Natural killer cell (primary cell): ENCODE measurements at places on chromosomes 6 and 20.

GRCh38 chr20:56685879-56686278 lies 56.8 kb downstream of the TFAP2C start:
- no peak for DNase-seq

DNA sequence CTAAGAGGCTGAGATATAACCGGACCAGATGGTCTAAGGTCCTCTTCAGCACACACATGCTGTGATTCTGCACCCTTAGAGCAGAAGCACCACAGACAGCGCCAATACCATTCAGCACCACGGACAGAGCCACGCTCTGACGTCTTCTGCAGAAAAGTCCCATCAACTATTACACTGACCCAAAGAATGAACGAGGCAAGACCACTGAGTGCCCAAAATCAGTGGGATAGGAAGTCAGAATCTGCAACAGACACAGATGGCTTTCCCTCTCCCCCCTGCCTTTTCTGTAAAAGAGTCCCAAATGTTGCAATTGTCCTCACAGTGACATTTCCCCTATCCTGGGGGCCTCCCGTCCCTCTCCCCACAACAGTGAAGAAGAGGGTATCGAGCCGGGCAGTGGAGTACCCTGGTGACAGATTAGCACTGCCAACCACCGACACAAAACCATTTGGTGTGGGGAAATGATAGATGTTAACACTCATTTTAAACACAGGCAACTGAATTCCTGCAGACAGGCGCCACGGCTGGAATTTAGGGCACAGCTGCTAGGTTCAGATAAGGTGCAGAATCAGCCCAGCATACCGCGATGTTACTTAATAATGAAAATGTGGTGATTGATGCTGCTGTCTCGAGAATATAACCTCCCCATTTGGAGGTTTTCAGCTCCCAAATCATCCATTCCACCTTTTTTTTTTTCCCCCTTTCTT lies 66.6 kb upstream of the CTNNBL1 start:
- peak; percentile 41 for DNase-seq

DNA sequence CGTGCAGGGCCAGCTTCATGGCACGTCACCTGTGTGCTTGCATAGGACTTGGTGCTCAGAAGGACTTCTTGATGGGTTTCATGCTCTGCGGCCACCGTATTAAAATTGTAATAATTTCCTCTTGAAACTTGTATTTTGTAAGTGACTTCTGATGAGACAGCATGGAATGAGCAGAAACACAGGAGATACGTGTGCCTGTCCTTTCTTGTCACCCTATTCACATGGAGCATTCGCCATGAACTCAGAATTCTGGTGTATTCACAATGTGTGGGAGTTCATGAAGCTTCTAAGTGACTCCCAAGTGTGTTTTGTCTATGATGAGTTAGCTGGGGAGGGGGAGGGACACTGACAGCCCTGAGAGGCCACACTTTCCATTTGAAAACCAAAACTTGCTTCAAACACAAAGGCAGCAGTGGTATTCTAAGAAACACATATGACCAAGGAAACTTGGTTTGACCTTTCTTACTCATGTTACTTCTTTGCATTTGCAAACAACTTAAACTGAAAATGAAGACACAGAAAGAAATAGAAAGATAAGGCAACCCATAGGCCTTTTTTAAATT lies 92.1 kb upstream of the NEDD9 start:
- DNase-seq: no peak

DNA sequence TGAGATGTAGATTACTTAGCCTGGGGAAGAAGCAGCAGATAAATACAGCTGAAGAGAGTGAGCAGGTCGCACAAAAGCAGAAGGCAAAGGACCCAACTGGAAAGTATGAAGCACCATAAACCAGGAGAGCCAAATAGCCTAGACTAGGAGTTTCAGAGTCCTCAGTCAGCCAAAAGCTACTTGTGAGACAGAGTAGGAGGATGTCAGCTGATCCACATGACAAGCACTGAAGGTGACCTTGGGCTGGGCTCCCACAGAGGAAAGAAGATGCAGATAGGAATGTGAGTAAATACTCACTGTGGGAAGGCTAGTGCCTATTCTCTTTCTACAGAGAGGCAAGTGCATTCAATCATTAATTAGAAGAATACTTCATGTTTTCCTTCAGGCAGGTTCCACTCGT lies 274.0 kb upstream of the POU3F2 start:
- DNase-seq: no peak

- no peak for DNase-seq
Observed at GRCh38 chr6:10219510-10219909, 195.4 kb downstream of the TFAP2A start.

DNA sequence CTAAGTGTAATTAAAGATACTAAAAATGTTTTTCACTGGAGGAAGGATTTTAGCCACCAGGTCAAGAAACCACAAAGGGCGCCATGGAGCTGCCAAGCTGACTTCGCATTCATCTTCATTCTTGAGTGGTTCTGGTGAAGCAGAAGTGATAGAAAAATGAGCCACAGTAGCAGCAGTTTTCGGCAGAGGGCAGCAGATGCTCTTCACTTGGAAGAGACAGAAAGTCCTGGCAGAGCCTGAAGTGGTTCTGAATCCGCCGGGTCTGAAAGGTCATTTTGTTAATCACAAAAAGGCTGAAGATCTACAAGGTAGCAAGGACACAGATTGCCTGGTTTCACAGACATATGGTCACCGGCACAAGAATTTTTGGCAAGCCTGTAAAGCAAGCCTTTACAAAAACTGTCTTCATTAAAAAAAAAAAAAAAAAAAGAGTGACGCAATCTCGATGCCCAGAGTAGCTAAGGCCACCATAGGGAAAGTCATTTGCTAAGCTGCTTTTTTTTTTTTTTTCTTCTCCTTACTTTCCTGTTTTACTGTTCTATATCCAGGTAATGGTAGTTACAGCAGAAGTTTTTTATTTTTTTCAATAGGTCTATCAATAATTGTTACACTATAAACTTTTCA lies 345.1 kb upstream of the AGPAT4 start:
- no peak for DNase-seq

DNA sequence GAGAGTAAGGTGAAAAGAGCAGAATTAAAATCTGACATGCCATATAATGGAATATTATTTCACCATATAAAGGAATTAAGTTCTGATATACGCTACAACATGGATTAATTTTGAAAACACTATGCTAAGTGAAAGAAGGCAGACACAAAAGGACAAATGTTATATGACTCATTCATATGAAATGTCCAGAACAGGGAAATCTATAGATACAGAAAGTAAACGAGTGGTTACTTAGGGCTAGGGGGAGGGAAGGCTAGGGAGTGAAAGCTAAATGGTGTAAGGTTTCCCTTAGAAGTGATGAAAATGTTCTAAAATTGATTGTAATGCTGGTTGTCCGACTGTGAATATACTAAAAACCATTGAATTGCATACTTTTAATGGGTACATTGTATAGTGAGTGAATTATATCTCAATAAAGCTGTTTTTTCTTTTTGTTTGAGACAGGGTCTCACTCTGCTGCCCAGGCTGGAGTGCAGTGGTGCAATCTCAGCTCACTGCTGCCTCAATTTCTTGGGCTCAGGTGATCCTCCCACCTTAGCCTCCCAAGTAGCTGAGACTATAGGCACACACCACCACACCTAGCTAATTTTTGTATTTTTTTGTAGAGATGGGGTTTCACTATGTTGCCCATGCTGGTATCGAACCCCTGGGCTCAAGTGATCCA lies 8.2 kb downstream of the PRPH2 start:
- no peak for DNase-seq

DNA sequence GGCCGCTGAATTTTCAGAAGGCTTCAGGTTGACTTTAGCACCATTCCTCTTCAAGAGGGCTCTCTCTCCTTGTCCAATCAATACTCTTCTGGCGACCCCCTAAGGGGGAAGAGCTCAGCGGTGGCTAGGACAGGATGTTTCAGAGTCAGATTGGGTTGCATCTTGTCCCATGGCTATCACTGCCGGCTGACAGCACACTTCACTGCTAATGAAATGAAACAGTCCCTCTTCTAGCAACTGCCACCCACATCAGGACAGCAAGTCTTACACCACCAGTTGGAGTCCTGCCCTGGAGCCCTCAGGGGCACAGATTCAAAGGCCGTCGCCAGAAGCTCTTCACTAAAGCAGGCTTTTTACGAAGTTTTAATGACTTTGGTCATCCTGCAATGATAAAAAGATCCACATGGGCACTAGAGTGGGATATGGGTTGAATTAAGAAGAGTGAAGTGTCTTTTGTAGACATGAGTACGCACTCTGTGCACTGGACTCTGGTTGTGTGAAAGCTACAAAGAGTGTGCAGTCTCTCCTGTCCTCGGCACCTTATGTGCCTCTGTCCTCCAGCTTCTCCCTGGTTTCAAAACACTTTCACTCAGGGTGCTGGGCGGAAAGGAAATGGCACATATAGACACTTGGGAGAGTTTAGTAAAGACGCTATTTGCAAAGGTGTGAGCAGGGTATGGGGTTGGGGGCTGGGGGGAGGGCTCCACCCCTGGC lies 66.1 kb upstream of the SLC22A16 start:
- DNase-seq: no peak

GRCh38 chr6:142014515-142014914 lies 118.2 kb upstream of the GJE1 start:
- no peak for DNase-seq

- DNase-seq: no peak
Observed at GRCh38 chr20:14657266-14658005, 320.0 kb upstream of the FLRT3 start.

GRCh38 chr6:141359953-141360352 lies 772.8 kb upstream of the GJE1 start:
- no peak for DNase-seq

DNA sequence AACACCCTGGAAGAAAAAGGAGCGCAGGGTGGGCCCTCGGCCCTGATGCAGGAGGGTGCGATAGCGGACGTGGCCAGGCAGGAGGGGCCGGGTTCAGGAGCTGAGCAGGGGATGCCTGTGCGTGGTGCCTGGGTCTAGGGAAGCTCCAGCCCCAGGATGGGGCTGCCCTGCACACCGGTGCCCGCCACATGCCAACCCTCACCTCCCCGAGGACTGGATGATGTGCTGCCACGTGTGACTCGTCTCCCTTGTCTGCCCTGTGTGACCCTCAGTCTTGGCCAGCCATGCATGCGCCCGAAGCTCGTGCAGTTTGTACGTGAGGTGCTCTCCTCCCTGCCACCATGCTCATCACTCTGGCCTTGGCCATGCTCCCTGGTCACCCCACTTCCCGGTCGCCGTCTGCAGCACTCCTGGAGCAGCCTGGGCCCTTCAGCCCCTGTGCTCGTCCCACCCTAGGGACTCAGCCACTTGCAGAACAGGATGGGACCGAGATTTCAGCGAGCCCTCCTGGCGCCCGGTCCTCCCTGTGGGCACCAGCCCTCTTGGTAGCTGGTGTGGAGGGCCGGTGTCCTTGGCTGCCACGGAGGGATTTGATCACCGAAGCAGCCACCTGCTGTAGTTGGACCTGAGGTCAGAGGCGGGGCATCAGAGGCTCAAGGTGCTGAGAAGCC lies 4.3 kb upstream of the COL20A1 start:
- no peak for DNase-seq

DNA sequence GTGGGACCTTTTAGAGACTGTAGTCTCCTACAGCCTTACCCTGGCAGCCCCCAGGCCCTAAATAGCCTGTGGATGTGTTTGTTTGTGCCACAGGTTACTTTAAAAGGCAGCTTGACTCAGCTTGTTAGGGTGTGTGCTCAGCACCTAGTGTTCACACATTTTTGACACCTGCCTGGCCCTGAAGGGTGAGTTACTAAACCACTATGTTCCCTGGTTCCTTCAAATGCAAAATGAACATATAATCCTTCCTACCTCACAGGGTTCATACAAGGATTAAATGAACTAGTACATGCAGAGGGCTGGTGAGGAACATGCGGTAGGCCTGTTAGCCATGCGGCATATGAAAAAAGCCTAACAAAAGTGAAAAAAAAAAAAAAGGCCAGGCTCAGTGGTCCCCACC lies 14.9 kb upstream of the TFAP2C start:
- DNase-seq: no peak

- no peak for DNase-seq
Observed at GRCh38 chr6:33049323-33050013, 24.0 kb downstream of the HLA-DPA1 start.
